ENCODE measurements at places on chromosomes 5 and 9.

GRCh38 chr9:101925498-101925897 is 187.1 kb upstream of the GRIN3A start:
- no peak for DNase-seq

GRCh38 chr5:39100851-39101396 is 26.7 kb upstream of the RICTOR start:
- DNase-seq, result no peak

DNA sequence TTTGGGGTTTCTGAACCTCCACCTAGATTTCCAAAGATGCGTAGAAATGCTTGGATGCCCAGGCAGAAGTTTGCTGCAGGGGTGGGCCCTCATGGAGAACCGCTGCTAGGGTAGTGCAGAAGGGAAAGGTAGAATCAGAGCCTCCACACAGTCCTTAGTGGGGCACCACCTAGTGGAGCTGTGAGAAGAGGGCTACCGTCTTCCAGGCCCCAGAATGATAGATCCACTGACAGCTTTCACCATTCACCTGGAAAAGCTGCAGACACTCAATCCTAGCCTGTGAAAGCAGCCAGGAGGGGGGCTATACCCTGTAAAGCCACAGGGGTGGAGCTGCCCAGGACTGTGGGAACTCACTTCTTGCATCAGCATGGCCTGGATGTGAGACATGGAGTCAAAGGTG is 13.3 kb upstream of the HSDL2 start:
- no peak for DNase-seq

- no peak for DNase-seq
Measured at GRCh38 chr9:105070176-105070575, 142.2 kb upstream of the ABCA1 start.

DNA sequence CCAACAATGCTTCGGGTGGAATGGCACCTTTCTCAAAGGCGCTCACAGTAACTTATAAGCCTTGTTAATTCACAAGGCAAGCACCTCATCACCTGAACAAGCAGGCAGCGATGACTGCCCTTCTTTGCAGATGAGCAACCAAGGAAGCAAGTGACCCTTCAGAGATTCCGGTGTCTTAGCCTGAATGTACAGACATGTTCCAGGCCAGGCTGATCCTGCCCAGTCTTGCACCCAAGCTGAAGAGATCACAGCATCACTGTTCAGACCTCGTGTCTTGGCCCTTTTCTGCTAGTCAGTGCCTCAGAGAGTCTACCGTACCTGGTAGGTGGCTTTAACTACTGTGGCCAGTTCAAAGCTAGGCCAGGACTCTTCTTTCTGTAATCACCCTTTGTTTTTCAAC is 94.7 kb upstream of the ERCC6L2 start:
- no peak for DNase-seq

DNA sequence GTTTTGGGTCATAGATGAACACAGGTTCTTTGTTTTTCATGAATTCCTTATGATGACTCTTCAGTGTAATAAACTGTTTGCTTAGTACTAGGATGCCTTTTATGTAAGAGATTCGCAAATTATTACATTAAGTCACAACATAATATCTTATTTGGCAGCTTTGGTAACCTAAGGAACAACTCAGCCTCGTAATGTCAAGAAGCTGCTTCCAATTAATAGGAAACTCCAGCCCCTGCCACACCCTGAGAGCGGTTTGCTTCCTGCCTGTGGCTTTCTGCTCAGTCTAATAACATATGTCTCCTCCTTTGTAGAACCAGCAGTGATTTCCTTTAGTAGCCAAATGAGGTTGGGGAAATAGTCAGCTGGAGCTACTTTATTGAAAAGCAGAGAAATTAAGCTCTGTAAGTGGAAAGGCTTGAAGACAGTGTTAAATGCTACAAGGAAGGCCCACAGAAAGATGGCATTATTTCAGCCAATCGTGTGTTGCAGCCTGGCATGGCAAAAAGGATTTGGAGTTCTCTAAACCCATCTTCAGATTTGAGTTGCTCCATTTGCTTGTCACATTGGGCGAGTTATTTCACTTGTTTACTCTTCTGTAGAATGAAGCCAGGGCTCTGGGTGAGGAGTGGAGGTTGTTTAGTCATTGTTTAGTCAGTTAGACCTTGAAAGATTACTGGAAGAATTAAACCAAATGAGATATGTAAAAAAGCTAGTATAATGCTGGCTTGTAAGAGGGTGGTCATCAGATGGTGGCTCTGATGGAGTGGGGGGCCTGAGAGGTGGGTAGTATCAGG is 54.1 kb downstream of the MTAP start:
- DNase-seq, result no peak

DNA sequence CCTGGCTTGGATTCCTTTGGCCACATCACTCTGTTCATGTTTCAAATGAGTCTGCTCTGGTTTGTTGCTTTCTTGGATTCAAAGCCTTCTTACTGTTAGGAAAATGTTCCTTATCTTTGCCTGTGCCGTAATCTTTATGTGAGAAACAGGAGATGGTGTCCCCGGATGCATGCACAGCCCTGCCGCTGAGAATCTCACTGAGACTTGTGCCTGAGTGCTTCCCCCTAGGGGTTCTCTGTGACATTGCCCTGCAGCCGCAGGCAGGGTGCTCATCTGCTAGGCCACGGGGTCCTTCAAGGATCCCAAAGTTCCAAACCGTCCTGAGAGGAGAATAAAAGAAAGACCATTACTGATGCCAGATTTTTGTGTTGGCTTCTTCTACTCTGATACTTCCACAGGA is 81.4 kb upstream of the ANKRD55 start:
- no peak for DNase-seq

- DNase-seq, result no peak
Measured at GRCh38 chr9:4098031-4098430, 201.8 kb downstream of the GLIS3 start.

DNA sequence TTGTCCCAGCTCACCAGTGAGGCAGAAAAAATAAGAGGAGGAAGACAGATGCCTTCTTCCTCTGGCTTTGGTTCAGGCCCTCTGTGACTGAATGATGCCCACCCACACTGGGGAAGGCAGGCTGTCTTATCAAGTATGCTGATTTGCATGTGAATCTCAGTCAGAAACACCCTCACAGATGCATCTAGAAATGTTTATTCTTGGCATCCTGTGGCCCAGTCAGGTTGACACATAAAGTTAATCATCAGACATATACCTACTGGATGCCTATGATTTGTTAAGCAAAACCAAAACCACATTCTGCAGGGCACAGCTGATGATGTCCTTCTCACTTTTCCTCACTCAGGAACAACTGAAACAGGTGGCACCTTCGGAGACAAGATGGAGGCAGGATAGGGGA is 243.4 kb upstream of the KCNN2 start:
- DNase-seq, result no peak

GRCh38 chr5:133234911-133235310 is 183.1 kb downstream of the HSPA4 start:
- DNase-seq, result no peak

- no peak for DNase-seq
Measured at GRCh38 chr5:68012429-68012828, 203.1 kb upstream of the PIK3R1 start.

DNA sequence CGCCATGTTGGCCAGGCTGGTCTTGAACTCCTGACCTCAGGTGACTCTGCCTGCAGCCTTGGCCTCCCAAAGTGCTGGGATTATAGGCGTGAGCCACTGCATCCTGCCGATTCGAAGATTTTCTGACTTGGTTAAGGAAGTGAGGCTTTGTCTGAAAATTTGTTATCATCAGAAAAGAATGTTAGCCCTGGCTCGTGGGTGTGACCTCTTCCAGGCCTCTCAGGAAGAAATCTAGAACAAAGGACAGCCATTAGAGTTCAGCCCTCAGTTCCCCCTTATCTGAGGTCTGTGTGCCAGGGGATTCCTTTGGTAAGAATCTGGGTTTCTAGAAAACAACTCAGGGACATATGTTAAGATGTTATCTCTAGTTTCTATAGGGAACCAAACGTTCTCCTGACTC is 6.2 kb downstream of the OR2S2 start:
- no peak for DNase-seq

DNA sequence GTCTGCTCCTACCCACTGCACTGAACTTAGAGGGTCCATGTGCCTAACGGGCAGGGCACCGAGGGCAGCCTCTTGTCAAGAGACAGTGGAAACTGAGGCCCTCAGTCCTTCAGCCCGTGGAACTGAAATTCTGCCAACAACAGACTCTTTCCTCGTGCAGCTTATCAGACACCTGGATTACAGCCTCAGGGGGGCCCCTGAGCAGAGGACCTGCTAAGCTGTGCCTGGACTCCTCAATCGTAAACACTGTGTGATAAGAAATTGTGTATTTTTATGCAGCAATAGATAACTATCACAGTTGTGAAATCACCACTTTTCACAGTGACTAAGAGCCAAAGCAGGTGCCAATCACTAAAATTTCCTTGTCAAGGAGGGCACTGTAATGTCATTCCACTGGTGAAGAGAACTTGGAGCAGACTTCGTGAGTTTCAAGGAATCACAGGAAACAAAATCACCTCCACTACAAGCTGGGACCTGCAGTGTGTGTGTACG is 33.4 kb upstream of the CTSV start:
- DNase-seq, result no peak

- DNase-seq, result no peak
Measured at GRCh38 chr5:84274585-84275468, 109.9 kb downstream of the EDIL3 start.

GRCh38 chr9:33628865-33629410 is 104.9 kb downstream of the ANKRD18B start:
- DNase-seq, result no peak

DNA sequence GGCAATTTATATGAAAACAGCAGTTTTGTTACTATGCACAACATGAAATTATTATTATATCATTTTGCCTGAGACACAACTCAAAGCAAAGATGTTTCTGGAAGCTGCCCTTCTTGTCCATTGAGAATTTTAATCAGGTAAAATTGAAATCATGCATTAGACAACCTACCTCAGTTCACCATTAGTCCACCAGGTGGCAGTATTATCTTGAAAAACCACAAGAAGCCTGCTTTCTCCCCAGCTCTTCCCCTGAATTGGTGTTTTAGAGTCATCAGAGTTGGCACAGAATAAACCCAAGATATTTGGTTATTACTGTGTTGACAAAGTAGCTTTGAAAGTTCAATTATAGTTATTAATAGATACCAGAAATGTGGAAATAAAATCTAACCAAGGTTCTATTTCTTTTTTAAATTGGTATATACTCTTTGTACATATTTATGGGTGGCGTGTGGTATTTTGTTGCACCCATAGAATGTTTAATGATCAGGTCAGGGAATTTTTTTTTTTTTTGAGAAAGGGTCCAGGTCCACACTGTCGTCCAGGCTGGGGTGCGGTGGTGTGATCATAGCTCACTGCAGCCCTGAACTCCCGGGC is 25.7 kb downstream of the UTP15 start:
- DNase-seq, result no peak

GRCh38 chr9:83920927-83921707 is at the start of gene KIF27:
Gene KIF27 (minus strand): TSS chr9:83921432. CDS start chr9:83915591, 5,841 bp downstream.
- DNase-seq, result peak; percentile 96

DNA sequence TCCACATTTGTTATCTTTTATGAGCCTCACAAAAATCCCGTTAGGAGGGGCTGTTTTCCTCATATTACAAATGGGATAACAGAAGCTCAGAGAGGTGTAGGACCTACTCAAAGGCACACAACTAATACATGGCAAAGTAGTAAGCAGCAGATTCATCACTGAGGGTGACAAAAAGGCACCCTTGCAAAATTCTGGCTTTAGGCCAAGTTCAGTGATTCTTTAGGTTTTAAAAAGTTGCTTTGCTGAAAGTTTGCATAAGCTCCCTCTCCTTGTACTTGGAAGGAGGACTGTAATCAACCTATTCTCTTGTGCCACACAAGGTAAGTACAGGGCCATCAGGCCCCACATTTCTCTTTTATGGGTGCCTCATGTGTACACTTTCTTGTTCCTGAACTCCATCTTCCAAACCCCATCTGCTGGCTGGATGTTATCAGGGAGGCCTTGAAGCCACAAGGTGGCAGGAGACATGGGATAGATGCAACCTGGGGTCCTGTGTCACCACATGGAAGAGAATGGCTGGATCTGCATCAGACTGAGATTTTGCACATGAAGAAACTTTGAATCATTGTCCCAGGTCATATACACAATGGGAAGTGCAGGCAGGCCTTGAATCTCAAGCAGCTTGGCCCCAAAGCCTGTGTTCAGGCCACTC is 311.6 kb downstream of the MSX2 start:
- no peak for DNase-seq

- DNase-seq, result no peak
Measured at GRCh38 chr5:93620487-93621326, 37.7 kb downstream of the NR2F1 start.

GRCh38 chr9:96086936-96087571 is 211.6 kb downstream of the ERCC6L2 start:
- no peak for DNase-seq

DNA sequence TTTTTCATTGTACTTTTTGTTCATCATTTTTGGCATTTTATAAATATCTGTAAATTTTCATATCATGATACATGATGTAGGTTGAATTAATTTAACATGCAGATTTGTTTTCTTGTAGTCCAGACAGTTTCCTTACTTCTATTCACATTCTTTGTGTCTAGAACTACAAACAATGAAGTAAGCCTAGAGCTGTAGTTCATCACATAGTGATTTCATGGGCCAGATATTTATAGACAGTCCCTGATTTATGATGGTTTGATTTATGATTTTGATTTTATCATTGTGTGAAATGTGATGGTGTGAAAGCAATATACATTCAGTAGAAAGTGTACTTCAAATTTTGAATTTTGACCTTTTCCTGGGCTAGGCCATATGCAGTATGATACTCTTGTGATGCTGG is 139.0 kb downstream of the ARHGEF28 start:
- no peak for DNase-seq

- DNase-seq, result no peak
Measured at GRCh38 chr5:77379558-77380061, 112.5 kb downstream of the WDR41 start.

- no peak for DNase-seq
Measured at GRCh38 chr5:97528941-97529340, 345.9 kb upstream of the RIOK2 start.

DNA sequence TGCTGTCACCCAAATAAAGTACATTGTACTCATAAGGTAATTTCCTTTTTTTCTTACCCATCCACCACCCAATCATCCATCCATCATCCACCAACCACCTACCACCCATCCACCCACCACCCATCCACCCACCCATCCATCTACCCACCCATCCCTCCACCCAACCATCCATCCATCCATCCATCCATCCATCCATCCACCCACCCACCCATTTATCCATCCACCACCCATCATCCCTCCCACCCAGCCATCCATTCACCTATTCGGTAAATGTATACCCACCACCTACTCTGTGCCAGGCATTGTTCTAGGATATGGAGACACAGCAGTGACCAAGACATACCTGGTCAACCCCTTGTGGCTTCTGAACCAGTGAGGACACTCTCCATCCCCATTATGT is 25.1 kb downstream of the MGAT1 start:
- DNase-seq, result no peak

DNA sequence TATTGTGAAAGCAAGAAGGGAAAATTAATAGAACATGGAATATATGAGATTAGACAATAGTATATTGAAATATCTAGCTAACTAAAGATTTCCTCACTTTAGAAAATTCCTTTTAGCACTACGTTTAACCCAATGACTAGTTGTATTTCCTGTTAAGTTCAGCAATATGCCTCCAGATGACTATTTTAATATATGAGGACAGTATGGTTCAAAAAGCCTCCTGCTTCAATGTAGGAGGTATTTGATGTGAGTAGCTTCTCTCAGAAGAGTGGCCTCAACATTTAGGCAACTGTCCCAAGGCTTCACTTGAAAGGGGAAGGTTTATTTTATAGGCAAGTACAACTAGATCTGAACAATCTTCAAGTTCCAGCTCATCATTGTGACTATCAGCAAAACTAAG is 2.0 kb upstream of the MEF2C start:
- DNase-seq, result no peak

- DNase-seq, result no peak
Measured at GRCh38 chr9:122197882-122198281, 30.9 kb downstream of the LHX6 start.
